ENCODE measurements at places on chromosomes 12 and 14.

DNA sequence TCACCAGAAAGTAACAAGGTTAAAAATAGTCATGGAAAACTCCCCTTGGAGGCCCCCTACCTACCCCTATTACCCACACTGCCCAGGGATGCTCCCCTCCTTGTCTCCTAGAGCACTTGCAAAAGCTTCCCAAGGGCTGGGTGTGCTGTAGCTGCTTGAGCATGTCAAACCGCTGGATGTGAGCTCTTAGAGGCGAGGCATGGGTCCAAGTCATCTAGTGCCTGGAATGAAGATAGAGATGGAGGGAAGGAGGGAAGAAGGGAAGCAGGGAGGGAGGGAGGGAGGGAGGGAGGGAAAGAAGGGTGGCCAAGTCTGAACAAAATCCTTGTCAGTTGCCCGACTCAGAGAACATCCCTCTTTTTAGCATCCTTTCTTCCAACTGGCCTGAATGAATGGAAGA lies 43.1 kb downstream of the LTBP2 start:
- DNase-seq = no peak

GRCh38 chr14:95533822-95534221 lies 1.0 kb upstream of the GLRX5 start:
- DNase-seq = no peak

- peak; percentile 35 for DNase-seq
Observed at GRCh38 chr12:52221912-52222457, 11.1 kb upstream of the KRT7 start.

DNA sequence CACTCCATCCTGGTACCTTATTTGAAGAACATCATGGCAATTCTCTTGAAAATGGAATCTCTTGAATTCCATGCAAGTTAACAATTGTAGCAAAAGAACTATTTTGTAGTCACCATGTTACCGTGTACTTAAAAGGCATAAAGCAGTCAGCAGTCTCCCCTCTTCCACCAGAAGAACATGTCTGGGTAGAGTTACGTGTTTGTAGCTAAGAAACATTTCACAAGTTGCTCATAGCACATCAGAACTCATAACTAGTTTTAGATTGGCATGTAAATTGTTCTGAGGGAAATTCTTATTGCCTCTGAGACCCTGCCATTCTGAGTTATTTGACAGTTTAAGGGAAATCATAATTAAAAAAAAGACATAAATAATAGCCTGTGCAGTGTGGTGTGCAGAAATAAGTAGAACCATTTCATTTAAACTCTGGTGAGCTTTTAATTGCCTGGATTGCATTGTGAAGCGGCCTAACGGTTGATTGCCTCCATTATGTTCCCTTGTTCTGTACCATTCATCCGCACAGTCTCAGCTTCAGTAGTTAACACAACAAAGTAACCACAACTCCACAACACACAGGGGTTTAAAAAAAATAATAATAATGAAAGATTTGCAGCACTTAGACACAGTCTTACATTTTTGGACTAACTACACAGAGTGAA lies 2.6 kb downstream of the LMO3 start:
- DNase-seq = no peak

DNA sequence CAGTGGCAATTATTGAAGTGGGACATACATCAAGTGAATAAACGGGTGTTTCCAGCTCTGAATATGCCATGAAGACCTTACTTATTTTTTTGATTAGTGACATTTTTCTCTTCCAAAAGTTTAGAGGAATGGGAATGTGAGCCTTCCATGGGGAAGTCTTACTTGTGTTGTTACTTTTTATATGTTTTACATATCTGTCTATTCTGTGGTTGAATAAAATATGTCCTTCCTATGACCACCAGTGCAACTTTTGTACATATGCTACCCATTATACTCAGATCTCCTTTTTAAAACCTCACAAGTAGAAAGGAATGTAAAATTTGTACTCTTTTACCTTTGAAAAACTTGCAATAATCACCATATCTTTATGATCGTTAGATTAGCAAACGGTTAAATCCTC lies 132.7 kb downstream of the MSRB3 start:
- DNase-seq = no peak

DNA sequence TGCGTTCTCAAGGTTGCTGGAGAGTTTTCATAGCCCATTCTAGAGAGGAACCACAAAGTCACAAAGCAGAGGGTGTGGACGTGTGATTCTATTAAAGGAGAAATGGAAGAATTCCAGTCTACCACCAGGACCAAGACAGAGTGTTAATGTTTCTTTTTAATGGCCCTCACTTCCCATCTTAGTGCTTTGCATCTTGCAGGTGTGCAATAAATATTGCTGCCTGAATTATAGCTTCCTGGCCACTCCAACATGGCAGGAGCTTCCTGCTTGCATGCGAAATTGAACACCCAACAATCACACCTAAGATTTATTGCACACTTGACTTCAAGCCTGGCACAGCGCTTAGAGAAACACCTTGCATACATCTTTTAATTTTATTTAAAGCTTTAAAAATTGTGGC lies 22.4 kb upstream of the PPP1CC start:
- no peak for DNase-seq

GRCh38 chr12:64656429-64656828 lies 46.1 kb downstream of the RASSF3 start:
- DNase-seq = no peak

- DNase-seq = no peak
Observed at GRCh38 chr12:15774819-15775218, 14.4 kb downstream of the EPS8 start.
